RKO (cell line): ENCODE measurements at places on chromosomes 11 and 22.

DNA sequence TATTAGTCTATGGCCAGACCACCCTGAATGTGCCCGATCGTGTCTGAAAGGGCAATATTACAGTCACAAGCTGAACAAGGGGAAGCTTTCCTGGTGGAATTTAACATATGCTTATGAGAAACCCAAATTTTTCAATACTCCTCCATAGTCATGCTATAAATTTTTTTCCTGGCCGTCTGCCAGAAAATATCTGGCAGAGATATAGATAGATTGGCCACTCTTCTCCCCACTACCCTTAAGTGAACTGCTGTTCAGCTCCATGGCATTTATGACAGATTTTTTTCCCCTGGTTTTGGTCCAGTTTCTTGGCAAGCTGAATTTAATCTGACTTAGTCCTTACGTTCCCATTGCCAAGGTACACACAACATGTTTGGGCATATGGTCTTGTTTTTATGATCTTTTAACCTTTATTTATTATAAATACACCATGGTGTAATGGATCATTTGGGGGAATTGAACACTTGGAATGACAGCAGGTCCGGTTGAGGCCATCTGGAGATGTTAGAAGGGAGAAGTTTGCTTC, 328.5 kb downstream of the CNTN5 start:
- DNase-seq: no peak

- no peak for DNase-seq
These were observed 30.8 kb downstream of the MYH9 start for GRCh38 chr22:36356708-36357624.

- DNase-seq: no peak
These were observed 342.7 kb upstream of the SYN3 start for GRCh38 chr22:33400891-33401290.

DNA sequence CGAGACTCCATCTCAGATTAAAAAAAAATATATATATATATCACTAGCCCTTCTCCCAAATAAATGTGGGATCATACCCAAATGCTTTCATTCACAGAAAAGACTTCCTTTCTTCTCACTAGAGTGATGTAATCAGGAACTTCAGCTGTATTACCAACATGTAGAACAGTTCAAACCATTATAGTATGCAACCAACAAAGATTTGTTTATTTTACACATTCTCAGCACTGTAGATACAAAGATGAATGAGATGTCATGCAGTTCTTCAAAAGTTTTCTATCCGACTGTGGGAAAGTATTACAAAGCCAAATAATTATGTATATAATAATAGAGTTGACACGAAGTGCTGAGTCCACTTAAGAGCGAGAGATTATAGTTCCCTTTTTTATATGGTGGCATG, 22.2 kb upstream of the ZNF143 start:
- no peak for DNase-seq

GRCh38 chr11:86292912-86293616, 9.0 kb upstream of the HIKESHI start:
- no peak for DNase-seq

DNA sequence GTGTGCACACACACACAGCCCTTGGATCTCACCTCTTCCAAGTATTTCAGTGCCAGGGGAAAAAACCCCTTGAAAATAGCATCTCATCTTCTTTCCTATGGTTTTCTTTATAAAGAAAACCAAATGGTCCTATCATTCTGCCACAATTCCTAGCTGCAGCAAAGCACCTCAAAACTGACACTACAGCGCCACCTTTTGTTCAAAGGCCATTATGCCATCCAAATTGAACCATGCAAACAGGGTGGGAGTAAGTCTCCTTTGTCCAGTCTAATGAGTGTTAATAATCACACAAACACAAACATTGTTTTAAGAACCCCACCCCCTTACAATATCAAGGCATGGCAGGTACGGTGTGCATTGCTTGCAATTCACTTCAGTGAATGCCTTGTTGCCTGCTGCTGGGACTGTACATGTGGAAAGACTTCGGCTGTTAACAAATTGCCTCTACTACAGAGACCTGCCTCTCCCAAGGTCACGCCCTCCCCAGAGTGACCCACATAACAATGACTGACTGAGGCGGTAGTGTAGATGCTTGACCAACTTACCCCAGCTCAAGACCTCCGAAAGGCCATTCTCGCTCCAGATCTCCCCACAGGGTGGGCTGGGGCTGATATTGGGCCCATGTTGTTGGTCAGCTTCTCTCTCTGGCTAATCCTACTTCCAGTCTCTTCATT, 31.7 kb downstream of the FAM181B start:
- DNase-seq: peak; percentile 28
